Esophagus mucosa (tissue), 1 donor: ENCODE measurements at places on chromosomes 2 and 18. TPM values are rescaled to one million over a fixed set of nuclear protein-coding genes. Genes with fewer than 3 reads are reported as not detected.

GRCh38 chr2:150856596-150857281 lies 369.3 kb upstream of the RND3 start:
- peak; percentile 79 for ATAC-seq

GRCh38 chr2:145752091-145752806 lies 1232.3 kb upstream of the ZEB2 start:
- peak; percentile 82 for ATAC-seq

GRCh38 chr2:48982887-48983435 lies 171.4 kb downstream of the FSHR start:
- no peak for ATAC-seq

DNA sequence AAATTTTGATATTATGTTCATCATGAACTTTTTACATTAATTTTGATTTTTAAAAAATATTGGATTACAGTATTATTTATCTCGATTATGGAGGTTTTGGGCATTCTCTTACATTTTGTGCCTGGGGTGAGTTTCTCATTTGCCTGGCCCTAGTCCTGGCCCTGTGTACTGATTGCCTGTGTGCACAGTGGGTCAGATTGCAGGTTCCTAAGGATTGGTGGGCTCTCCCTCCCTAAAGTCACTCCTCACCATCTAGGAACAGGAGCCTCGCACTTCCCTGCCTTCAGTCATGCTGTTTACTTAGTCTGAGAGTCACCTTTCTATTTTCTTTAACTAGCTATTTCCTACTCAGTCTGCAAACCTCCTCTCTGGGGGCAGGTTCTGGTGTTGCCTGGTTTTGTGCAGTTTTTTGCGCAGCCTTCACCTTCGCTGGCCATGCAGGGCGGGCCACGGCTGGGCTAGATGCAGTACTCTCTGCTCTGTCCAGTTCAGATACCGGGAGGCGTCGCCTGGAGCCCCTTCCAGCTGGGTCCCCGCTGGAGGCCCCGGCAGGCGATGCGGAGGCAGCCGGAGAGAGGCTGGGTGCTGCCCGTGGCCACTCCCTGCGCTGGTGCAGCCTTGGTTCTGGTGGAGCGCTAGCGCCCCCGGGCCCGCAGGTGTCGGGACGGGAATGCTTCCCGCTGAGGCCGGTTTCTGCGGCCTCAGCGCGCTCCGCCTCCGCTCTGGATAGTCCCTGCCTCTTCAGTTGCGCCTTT lies 23.3 kb upstream of the MC5R start:
- peak; percentile 89 for ATAC-seq

GRCh38 chr2:219526320-219527075 lies 12.2 kb downstream of the ASIC4 start:
- ATAC-seq: no peak

- ATAC-seq: no peak
These were observed 26.6 kb upstream of the ITGA4 start for GRCh38 chr2:181430406-181431118.

- ATAC-seq: peak; percentile 83
These were observed 254.3 kb downstream of the ACKR3 start for GRCh38 chr2:236823963-236824362.

The KIAA2012 gene
- total RNA-seq: not detected

The TMEM178A gene
- 0.40 TPM for total RNA-seq

The PKDCC gene
- total RNA-seq: 1.8 TPM

The DNAJC5G gene
- not detected for total RNA-seq

The GAL3ST2 gene
- not detected for total RNA-seq
